Activated T-cell treated with anti-CD3 and anti-CD28 coated beads, Interleukin-2, amount 50 U/mL, for 4 hours (primary cell): ENCODE measurements at places on chromosomes 7 and 10. TPM values are rescaled to one million over a fixed set of nuclear protein-coding genes. Genes with fewer than 3 reads are reported as not detected.

CPXM2 gene
- not detected for total RNA-seq

CNPY4 gene
- total RNA-seq, result 7.6 TPM

SPAM1 gene
- total RNA-seq, result not detected

FZD8 gene
- 0.52 TPM for total RNA-seq

SLIT1 gene
- not detected for total RNA-seq

ZNF467 gene
- total RNA-seq, result 0.18 TPM

RNF133 gene
- not detected for total RNA-seq

NSMCE4A gene
- total RNA-seq, result 82.3 TPM

SPDYE11 gene
- not detected for total RNA-seq

GRCh38 chr7:148871551-148871950 is 12.5 kb downstream of the EZH2 start:
- no peak for DNase-seq

DNA sequence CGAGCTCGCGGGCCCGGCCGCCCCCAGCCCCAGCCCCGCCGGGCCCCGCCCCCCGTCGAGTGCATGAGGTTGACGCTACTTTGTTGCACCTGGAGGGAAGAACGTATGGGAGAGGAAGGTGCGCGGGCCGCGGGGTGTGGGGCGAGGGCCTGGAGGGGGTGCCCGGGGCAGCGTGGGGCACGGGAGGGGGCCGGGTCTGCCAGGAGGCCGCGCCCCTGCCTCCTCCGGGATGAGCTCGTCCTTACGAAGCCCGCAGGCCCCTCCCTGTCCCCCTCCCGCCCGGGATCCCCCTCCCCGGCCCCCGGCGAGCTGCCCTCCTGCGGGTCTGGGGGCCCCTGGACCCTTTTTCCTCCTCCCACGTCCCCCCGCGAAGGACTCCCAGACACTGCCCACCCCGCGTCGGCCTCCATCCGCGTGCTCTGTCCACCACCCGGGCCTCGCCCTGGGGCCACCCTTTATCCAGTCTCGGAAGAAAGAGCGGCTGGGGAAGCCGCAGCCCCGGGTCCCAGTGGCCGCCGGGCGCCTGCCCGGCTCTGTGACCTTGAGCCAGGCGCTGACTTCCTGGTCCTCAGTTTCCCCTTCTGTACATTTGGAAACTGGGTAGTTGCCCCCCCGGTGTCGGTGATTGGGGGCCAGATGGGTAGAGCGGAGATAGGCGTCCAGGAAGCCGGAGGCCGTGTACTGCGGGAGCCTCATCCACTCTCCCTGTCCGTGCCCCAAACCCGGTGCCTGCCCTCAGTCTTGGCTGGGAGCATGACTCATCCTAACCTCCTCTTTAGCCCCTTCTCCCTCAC is 521 bp downstream of the LIMK1 start:
- DNase-seq, result no peak

- DNase-seq, result peak; percentile 27
Measured at GRCh38 chr10:96513305-96513697, 425 bp downstream of the TLL2 start.

- DNase-seq, result no peak
Measured at GRCh38 chr7:155811560-155811894, 736 bp downstream of the SHH start.

DNA sequence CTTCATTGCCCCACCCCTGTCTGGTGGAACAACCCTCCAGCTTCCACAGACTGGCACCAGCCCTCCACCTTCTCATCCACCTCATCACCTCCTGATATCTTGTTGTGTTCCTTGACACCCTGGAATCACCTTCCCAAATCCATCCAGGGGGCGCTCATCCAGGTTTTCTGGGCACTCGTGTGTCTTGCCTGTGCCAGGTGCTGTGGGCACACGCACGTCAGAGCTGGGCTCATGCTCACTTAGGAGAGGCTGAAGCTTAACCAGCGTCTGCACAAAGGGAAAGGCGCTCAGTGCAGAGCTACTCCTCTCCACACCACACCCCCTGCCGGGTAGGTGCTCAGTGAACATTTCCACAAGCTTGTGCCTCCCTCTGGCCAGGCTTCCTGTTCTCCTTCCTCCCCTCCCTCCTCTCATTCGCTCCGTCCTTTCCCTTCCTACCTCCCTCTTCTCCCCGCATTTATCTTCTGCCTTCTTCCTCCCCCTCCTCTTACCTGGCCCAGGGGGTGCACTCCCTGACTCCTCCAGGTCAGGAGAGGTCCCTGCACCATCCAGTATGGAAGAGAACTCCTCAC is 4.8 kb downstream of the ADCYAP1R1 start:
- DNase-seq, result no peak

DNA sequence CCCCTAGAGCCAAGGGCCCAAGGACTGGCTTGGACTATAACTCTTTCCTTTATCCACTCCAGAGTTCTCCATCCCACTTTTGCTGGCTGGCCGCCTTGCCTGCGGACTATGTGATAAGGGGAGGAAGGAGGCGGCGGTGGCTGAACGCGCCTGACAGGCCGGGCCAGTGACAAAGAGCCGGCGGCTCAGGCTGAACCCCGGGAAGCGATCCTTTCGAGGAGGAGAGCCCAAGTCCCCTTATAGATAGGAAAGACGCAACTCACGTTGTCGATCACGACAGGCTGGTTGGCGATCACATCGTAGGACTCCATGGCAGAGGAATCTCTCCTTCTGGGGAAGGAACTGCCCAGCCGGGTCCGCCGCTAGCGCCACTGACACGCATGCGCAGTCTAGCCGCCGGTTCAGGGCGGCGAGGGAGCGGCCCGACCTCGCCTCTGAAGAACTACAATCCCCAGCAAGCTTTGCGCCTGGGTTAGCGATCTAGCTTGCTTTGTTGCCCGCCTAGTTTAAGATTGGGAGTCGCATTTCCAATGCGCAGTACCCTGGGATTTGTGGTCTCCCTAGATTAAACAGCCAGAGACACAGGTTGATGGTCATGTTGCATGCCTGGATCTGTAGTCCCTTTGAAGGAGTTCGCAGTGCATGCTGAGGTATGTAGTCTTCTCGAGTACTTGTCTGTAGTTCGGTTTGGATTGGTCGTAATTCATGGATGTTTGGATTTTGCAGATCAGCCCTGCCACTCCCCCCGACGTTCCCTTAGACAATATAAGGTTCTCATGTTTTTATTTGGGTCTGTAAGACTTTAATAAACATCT is at the start of gene ACTR1A:
Gene ACTR1A, minus strand, starts transcription at position 376 of the 815 bp plus-strand sequence. Its CDS starts 65 bp downstream, at position 311.
- peak; percentile 91 for DNase-seq

DNA sequence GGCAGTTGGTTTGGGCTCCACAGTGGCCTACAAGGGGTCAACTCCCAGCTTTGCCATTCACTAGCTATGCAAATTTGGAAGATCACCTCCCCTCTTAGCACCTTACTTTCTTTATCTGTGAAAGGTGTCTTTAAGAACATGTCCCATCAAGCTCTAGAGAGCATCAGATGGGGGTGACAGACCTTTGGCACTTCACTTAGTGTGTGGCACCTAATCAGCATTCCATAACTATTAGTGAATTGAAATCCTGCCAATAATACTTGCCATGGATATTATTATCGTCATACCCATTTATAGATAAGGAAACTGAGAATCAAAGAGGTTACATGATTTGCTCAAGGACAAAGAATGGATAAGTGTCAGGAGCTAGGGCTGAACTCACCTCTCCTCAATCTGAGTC is 51.9 kb downstream of the PLPP4 start:
- no peak for DNase-seq

DNA sequence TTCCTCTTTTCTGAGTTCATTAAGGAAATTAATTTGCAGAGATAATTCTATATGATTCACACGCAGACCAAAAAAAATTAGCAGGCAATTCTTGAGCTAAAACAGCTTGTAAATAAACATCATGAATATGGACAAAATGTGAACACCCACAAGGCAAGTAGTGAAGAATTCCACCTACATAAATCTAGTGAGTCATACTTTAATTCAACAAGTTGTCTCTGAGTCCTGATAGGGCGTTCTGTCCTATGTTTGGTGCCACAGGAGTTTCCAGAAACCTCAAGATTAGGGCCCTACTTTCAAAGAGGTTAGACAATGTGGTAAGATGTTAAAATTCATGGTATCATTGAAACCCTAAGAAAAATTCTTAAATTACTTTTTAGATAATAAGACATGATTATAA is 122.3 kb downstream of the SGMS1 start:
- DNase-seq, result no peak
